ENCODE measurements at places on chromosomes 7 and 10. TPM values are rescaled to one million over a fixed set of nuclear protein-coding genes. Genes with fewer than 3 reads are reported as not detected.

Gene PRLHR
- total RNA-seq = not detected

Gene PILRA
- not detected for total RNA-seq

Gene NACAD
- total RNA-seq = 3.6 TPM

Gene RTKN2
- total RNA-seq = 0.89 TPM

Gene MCM10
- 14.6 TPM for total RNA-seq

Gene C10orf67
- not detected for total RNA-seq

Gene CLDN3
- not detected for total RNA-seq

Gene CCSER2
- total RNA-seq = 8.8 TPM

Gene SRGN
- total RNA-seq = 110 TPM

Gene CD36
- 0.15 TPM for total RNA-seq

Gene SH2D4B
- not detected for total RNA-seq

Gene CYP2C8
- not detected for total RNA-seq

Gene PCLO
- 0.17 TPM for total RNA-seq

Gene PDK4
- total RNA-seq = 0.45 TPM

Gene GPER1
- total RNA-seq = 4.2 TPM

Gene CALHM1
- total RNA-seq = not detected

Data from bronchus fibroblast of lung (primary cell).